ENCODE measurements at places on chromosomes 5 and 9.

GRCh38 chr5:16934123-16934522 is 2.0 kb downstream of the MYO10 start:
- no peak for DNase-seq

GRCh38 chr5:157446412-157446935 is 13.5 kb upstream of the NIPAL4 start:
- DNase-seq = no peak

GRCh38 chr9:36625006-36625615 is 52.4 kb downstream of the MELK start:
- no peak for DNase-seq

DNA sequence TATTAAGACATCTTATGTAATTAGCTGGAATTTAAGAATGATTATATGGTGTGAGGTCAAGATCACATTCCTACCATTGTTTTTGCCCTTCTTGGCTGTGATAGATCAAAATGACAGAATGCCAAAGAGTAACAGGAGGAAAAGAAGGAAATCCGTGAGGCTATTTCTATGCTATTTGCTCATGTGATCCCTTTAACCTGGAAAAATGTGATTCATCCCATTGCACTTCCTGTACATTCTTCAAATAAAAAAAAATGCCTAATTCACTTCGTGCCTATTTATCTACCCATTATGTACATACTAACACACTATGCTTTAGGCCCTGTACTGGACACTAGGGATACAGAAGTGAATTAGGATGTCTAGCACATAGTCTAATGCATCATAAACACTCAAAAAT is 154.1 kb upstream of the PAPPA start:
- DNase-seq = no peak

DNA sequence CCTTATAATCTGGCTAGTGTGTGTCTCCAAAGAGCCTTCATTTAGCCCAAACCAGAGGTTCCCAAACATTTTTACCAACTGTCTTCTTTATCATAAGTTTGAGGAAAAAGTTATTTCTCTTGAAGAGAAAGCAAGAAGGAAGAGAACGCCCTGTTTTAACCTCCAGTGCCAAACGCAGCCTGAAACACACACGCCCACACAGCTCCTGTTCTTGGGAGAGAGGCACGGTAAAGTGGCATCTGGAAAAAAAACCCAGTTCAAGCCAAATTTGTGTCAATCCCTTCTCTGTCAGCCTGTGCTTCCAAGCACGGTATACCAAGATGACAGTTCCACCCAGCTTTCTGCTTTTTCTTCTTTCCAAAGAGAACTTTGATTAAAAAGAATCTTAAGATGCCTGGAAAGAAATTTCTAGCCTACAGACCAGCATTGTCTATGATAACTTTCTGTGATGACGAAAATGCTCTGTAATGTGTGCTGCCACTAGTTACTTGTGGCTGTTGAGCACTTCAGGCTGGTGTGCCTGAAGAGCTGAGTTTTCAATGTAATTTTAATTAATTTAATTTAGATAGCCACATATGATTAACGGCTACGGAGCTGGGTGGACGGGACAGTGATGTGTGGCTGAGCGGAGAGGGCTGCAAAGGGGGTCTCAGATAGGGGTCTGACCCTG is 62.3 kb downstream of the ACER2 start:
- DNase-seq = no peak

GRCh38 chr5:175885813-175886212 is 14.4 kb downstream of the CPLX2 start:
- no peak for DNase-seq

GRCh38 chr5:74595143-74595925 is 45.2 kb downstream of the ENC1 start:
- DNase-seq = no peak
